ENCODE measurements at places on chromosomes 7 and 10.

DNA sequence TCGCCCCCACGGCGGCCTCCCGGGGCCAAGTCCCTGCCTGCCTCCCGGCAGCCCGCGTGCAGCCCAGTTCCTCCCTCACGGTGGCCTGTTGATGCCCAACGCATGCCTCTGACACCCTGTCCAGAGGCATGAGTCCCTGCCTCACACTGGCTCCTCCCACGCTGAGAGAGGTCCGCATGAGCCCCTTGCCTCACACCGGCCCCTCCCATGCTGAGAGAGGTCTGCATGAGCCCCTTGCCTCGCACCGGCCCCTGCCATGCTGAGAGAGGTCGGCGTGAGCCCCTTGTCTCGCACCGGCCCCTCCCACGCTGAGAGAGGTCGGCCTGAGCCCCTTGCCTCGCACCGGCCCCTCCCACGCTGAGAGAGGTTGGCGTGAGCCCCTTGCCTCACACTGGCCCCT, 59.9 kb downstream of the CCDC201 start:
- DNase-seq = no peak

- peak; percentile 22 for DNase-seq
Observed at GRCh38 chr7:95766657-95767056, 5.7 kb upstream of the DYNC1I1 start.

DNA sequence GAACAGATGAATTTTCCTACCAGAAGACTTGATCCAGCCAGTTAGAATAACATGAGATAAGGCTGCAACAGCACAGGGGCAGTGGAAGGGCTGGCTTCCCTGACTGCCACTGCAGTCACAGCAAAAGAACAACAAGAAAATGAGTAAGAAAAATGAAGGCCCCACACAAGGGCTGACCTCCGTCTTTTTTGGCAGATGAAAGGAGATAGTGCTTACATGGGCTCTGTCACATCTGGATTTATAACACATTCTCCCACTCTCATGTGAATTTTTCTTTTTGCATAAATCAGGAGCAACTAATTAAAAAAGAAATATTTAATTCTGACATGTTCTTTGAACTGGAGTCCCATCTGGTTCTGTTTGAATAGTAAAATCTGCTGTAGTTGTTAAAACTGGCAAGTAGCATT, 99.6 kb downstream of the NRP1 start:
- DNase-seq = no peak

GRCh38 chr7:28811701-28812430, 146.3 kb downstream of the TRIL start:
- DNase-seq = no peak

DNA sequence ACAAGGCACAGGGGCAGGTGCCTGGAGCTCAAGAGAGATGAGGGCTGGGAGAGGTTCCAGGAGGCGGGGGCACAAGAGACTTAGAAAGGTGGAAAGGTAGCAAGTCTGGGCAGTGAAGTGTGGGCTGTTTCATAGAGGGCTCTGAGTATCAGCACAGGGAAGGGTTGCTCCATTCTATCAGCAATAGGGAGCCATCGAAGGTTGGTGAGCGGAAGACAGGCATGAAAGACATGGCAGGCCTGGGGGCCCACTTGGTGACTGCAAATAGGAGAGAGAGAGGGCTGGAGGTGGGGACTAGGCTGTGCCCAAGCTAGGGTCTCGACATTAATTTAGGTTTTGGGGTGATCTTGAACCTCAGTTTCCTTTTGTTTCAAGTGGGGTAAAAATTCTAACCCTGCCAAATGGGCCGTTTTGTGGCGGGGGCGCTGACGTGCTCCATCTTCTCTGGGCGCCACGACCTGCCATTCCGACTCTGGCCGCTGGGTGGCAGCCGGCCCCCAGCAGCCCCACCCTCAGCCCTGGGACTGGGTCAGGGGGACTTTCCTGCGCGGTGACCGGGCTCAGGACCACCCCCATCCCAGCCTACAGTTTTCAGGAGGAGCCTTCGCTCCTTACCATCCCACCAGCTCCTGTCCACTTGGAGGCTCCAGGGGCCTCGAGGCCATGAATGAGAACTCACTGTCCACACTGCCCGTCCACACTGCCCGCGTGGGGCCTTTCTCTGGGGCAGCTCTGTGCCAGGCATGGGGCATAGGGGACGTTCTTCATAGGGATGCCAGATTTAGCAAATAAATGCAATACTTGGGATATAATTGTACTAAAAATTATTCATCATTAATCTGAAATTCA, 37.2 kb upstream of the PCBD1 start:
- DNase-seq = no peak

DNA sequence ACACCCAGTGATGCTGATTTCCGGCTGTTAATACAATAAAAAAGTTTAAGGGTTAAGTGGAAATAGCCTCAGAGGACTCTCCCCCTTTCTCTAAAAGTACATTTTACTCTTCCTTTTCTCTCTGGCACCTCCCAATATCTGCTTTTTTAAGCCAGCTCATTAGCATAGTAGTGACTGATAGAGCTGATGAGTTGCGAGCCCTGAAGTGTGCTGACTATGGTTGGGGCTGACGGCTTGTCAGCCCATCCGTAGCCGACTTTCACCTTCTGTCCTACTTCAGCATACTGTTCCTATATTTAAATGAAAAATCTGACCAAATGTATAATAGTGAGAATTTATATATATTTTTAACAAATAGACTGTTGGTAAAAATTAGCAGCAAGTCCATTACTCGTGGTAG, 80.0 kb downstream of the SHH start:
- DNase-seq = no peak

- no peak for DNase-seq
Observed at GRCh38 chr7:137928626-137929025, 73.3 kb downstream of the CREB3L2 start.

GRCh38 chr7:114648680-114649079, 234.1 kb downstream of the FOXP2 start:
- no peak for DNase-seq

DNA sequence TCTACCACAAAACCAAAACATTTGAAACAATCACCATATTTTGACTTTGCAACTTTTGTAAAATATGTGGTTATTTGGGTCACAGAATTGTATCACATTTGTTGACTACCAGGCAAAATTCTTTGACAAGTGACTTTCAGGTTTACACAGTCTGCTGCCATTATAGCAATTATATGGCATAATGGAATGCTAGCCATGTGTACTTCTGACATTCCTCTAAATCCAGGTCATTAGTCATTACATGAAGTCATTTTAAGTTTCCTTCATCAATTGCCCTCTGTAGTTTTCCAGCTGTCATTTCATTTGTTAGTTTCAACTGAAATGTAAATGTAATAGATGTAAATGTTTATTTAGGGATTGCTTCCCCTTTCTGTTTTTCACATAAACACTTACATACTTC, 137.5 kb downstream of the IMMP2L start:
- DNase-seq = peak; percentile 84

DNA sequence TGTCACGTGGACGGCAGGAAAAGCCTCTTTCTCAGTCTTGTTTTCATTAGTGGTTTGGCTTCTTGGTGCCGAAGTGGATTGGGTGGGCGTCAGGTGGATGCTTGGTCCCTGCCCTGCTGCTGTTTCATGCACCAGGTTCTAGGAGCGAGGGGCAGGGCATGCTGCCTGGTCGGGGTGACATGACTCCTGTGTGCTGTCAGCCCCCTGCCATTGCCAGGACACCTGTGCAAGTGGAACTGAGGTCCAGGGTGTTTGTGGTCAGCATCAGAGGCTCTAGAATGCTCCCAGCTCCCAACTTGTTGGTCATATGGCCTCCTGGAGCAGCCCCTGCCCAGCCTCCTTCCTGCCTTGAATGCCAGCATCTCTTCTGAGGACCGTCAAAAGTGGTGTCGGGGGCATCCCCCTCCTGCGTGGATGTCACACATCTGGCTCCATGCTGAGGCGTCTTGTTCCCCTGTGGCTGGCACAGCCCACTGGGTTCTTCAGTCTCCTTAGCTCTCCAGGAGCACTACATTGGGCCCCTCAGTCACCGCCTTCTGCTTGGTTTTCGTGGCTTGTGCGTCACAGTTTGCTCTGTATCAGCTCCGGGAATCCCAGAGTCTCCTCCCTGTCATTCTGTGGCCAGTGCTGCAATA, 24.8 kb downstream of the ADCY1 start:
- DNase-seq = no peak

- no peak for DNase-seq
Observed at GRCh38 chr7:4436936-4437335, 245.2 kb upstream of the FOXK1 start.

GRCh38 chr10:61302124-61302523, 151.1 kb downstream of the TMEM26 start:
- no peak for DNase-seq

- no peak for DNase-seq
Observed at GRCh38 chr7:72069263-72069662, 342.9 kb downstream of the CALN1 start.

DNA sequence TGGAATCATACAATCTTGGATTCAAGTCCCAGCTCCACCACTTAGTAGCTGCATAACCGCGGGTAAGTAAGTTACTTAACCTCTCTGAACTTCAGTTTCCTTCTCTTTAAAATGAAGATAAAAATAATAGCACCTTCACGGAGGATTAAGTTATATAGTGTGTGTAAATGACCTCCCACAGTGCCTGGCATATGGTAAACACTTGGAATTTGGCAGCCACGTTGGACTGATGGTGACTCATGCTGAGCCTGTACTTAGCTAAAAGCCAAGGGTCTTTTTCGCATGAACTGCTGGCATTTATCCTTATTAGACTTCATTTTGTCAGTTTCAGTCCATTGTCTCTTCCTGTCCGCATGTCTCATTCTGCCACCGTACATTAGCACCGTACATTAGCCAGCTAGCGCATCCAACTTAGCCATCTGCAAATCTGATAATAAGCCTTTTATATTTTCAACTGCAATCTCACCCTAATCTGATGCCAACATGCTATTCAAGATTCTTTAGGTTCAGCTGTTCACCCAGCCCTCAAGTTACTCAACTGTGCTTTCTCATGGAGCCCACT, 11.2 kb downstream of the SLC13A4 start:
- DNase-seq = peak; percentile 60

- DNase-seq = no peak
Observed at GRCh38 chr7:157097056-157097329, 41.7 kb upstream of the UBE3C start.

- peak; percentile 23 for DNase-seq
Observed at GRCh38 chr7:140924019-140924820, 509 bp downstream of the BRAF start.

DNA sequence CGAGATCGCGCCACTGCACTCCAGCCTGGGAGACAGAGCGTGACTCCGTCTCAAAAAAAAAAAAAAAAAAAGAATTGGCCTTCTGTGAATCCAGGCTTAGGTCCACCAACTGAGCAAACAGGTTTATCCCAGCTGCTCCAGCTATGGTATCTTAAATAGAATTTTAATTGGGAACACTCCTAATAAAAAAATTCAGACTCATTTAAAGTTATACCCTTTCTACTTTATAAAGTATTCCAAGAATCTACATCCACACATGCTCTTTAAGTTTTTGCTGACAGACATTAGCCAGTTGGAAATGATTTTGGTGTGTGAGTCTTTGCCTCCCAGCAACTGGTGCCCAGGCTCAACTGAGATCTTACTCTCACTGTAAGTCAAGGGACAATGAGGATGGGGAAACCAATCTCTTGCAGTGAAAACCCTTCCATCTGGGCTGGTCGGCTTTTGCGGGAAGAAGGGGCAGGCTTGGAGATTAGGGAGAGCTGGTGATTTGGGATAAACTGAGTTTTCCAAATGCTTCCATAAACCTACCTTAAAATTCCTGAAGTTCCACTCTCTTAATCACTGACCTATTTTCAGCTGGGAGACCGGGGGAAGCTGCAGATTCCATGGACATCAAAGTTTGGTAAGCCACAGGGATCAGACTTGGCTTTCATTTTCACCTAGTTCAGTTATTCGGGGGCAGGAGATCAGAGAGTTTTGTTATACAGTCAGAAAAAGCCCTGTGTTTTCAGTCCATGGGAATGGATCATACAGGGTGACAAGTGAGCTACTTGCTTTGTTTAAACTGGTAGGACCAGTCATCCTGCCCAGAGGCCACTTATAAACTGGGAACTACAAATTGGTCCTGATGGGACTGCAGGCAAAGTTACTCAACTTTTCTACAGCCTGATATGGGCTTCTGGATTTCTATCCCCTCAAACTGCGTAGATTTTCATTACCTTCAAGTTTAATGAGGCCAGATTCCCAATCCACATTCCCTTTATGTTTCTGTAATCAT, 89.3 kb upstream of the ZNF746 start:
- DNase-seq = no peak

- no peak for DNase-seq
Observed at GRCh38 chr7:30396389-30396788, 82.2 kb downstream of the NOD1 start.

DNA sequence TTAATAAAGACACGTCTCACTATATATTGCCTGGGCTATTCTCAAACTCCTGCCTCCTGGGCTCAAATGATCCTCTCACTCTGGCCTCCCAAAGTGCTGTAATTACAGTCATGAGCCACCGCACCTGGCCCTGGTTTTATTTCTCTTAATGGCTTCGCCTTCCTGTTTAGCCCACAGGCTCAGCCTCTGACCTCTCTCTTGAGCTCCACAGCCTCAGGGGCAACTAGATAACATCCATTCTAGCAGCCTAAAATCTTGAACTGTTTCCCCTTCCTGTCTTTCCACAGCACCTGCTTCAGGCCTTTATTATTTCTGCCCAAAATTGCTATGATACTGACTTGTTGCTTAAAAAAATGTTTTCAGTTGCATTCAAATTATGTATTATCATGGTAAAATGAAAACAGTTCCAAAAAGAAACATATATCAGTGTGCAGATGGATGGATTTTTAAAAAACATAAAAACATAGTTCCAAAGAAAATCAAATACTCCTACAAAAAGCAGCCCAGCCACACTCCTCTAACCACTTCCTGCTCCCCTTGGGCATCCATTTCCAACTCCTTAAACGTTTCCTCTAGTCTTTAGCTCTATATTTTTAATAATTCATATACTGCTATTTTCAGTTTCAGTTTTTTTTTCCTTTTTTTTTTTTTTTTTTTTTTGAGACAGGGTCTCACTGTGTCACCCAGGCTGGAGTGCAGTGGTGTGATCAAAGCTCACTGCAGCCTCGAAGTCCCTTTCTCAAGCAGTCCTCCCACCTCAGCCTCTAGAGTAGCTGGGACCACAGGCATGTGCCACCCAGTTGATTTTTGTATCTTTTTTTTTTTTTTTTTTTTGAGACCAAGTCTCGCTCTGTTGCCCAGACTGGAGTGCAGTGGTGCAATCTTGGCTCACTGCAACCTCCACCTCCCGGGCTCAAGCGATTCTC, 5.1 kb upstream of the BAZ1B start:
- no peak for DNase-seq

DNA sequence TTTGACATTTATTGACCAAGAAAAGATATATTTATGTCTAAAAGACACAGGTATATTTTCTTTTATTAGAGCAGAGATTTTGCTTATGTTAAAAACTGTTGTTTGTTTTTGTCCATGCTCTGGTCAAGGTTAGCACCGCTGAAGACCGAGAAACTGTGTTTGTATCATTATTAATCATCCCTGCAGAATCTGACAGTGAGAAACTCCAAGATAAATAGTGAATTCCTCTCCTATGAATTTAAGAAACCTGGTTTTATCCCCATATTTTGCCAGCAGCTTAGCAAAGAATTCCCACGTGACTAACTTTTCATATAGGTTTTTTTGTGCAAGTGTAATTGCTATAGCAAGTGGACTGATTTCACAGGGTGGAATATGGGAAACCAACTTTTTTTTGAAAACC, 77.6 kb downstream of the FRMD4A start:
- DNase-seq = no peak

GRCh38 chr7:132240821-132241422, 335.3 kb downstream of the PLXNA4 start:
- no peak for DNase-seq

Data from renal cortical epithelial cell (primary cell).